ENCODE measurements at places on chromosomes 11 and 22. TPM values are rescaled to one million over a fixed set of nuclear protein-coding genes. Genes with fewer than 3 reads are reported as not detected.

Gene VPREB3
- 2.7 TPM for polyA plus RNA-seq

Gene MMP12
- polyA plus RNA-seq = not detected

Gene INTS4
- polyA plus RNA-seq = 27.7 TPM

Gene PRODH
- 2.2 TPM for polyA plus RNA-seq

Gene CTTN
- 57.5 TPM for polyA plus RNA-seq

Gene PRR5L
- 9.0 TPM for polyA plus RNA-seq

Gene APOA5
- not detected for polyA plus RNA-seq

Gene POU2AF2
- polyA plus RNA-seq = not detected

Gene RFPL3
- polyA plus RNA-seq = not detected

Gene KREMEN1
- 50.5 TPM for polyA plus RNA-seq

Gene FXYD6
- polyA plus RNA-seq = 516 TPM

Gene CFAP300
- polyA plus RNA-seq = 0.59 TPM

Gene KCNQ1
- polyA plus RNA-seq = 13.4 TPM

Measured in brain (organoid and tissue), 16 donors.